ENCODE measurements at places on chromosomes 7 and 10.

- peak; percentile 86 for DNase-seq
Measured at GRCh38 chr7:56074371-56074791, 10.3 kb downstream of the SUMF2 start.

GRCh38 chr10:132039371-132039770 lies 26.4 kb upstream of the JAKMIP3 start:
- no peak for DNase-seq

DNA sequence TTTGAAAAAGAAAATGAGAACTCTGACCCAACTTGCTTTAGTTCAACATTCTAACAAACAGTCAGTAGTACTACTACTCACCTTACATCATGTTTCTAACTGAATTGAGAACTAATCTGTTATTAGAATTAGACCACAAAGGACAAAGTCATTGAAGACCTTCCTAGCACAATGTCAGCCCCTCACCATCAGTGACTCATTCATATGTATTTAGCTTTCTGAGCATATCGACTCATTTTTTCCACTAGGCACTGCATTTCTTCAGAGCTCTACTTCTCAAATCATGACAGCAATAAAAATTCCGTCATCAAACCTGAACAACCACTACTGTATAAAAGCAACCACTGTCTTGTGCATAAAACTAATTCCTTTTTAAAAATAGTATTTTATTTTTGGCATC lies 4.4 kb upstream of the LRRN3 start:
- DNase-seq = no peak

DNA sequence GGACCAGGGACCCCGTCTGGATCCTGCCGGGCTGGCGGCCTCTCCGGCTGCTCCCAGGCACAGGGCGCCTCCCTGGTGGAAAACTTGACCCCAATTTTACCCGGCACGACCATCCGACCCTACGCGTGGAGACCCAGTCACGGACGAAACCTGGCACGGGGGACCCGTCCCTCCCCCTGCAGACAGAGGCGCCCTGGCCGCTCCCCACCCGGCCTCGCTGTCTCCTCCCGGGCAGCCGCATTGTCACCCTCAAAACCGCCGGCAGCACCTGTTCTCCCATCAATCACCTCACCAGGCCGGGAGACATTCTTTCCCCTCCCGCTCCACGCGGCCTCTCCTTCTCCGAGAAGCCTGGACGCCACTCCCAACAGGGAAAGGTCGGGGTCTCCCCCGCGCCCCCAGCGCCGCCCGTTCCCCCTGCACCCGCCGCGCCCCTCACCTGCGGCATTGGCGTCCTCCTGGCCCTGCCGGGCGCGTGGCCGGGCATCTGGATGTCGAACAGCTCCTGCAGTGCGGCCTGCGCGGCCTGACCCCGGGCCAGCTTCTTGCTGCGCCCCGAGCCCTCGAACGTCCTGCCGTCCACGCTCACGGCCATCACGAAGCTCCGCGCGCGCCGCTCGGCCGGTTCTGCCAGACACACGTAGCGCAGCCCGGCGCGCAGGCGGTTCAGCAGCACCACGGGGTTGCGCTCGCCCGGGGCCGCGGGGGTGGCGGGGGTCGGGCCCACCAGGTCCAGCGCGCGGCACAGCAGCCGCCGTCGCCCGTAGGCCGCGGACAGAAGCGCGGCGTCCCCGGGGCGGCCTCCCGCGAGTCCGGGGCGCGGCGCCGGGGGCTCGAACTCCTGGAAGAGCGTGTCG lies 306.6 kb downstream of the WDR37 start:
- DNase-seq = no peak

DNA sequence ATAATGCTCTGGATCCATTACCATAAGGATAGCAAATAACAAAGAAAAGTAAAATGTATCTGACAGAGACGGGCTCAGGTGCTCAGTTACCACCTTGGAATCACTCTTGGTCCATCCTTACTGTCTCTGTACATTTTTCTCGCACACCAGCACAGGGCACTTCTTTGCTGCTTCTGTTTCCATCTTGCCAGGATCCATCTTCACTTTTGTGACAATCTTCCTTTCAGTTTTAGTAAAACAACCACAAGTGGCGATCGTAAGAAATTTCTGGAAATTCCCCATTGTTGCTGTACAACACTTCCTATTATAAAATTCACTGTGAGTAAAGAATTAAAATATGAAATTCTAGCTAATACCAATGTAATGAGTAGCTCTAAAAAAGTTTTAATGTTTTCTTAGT lies 695.5 kb downstream of the GRM8 start:
- DNase-seq = no peak

DNA sequence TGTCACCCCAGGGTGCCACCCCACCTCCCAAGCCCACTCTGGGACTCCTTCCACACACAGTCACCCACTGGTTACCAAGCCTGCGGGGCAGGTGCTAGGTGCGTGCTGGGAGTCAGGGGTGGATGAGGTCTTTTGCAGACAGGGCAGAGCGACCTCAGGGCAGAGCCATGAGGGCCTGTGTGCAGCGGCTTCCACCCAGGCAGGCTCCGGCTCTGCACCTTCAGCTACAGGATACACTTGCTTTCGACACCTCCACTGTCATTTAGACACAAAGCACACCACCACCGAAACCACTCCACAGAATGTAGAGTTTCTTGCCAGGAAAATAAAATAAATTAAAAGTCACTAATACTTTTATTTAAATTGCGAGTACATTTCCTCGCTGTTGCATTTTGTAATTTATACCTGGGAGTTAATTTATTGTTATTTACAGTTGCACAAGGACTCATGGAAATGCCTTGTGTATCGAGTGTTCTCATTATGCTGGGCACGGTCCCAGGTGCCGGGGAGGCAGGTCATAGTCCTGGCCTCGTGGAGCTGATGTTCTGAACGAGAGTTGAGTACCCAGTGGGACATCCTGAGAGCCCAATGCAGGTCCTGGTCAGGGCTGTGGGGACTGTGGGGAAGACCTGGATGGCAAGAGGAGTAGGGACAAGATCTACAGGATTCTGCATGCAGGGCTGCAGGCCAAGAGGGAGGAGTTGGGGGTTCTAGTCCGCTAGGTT lies 127.8 kb downstream of the CUX1 start:
- DNase-seq = no peak

DNA sequence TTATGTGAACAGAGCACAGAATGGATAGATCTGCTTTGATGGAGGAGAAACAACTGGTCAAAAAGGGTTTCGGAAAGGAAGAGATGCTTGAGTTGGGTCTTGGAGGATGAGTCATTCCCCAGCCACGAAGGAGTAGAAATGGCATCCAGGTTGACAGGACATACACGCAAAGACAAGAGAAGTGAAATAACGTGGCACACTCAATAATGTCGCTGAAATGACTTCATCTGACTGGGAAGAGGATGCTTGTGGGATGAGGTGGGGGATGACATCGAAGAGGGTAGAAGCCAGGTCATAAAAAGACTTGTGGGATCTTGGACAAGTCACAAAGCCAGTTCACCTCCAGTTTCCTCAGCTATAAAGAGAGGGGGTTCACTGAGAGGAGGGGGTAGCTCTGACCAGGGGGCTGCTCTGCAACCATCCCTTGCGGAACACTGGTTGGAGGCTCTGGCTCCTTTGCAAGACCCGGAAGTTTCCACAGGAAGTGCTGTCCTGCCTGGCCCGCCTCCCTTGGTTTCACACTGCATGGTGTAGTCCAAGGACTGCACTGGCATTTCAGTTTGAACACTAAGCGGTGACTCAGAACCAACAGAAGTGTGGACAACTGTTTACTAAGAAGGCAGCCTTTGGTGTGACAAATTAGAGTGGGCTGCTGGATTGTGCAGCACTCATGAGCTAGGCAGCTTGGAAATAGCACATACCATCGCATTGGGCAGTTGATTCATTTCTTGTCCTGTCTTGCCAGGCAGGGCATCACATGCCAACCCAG lies 189.9 kb upstream of the ADO start:
- no peak for DNase-seq

DNA sequence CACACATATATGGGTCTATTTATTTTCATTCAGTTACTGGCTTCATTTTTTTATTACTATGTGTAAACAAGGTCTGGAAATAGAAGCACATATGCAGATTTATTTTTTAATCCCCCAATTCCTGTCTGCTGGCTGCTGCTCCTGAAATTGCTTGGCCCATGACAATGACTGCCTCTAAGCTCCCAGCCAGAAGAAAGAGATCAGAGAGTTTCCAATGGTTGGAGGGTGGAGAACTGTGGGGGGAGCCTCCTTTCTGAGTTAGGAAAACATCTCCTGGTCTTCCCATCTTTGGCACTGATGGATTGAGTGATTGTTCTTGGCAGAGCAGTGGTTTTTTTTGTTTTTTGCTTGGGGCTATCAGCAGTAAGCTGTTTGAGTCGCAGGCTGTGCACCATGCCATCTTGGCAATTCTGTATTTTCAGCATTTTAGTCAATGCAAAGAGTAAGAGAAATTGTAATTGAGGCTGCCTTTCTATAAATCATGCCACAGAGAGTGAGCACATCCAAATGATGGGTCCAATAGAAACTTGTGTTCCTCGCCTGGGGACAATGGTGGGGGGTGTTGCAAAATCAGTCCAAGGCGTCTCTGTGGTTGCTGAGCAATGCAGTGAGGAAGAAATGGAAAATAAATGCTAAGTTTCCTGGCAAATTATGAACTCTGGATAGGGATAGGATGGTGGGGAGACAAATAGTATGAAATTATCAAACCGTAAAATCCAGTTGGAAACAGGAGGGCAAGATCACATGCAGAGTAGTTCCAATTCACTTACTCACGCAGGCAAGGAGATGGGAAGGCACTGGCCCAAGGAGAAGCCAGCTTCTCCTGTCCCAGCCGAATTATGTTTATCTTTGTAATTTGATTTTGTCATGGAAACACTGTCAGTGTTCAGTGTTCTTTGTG lies 382.4 kb downstream of the SORCS3 start:
- no peak for DNase-seq

DNA sequence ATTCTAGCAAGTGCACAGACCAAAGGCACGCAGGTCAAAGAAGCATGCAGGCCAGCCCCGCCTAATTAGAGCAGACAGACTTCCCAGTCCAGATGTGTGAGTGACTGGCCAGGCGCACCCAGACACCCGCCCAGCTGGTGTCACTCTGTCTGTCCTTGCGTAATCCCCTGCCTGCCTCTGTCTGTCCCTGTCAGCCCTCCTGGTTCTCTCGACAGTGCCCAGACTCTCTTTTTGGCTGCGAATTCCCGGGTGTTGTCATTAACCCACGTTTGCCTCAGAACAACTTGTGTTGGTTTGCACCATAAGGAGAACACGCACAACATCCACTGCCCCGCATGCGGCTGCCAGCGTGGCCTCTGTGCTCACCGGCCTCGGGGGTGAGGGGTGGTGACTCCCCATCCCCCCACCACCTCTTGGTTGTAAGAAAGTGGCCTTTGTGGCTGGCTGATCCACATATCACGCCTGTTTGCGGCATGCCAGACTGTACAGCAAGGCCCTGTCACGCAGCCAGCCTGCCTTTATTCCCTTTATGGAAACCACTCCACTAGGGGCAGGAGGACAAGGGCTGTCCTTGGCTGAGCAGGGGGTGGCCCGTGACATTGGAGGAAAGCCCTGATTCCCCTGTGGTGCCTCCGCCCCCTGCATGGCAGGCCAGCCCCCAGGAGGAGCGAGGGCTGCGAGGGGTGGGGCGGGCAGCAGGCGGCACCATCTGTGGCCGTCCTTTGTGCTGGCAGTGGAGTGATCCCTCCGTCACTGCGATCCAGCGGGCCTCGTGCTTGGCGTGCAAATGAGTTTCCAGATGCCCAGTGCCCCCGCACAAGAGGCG lies 72.8 kb upstream of the PPIF start:
- no peak for DNase-seq

GRCh38 chr10:14543046-14543903 lies 212.6 kb upstream of the FRMD4A start:
- no peak for DNase-seq

DNA sequence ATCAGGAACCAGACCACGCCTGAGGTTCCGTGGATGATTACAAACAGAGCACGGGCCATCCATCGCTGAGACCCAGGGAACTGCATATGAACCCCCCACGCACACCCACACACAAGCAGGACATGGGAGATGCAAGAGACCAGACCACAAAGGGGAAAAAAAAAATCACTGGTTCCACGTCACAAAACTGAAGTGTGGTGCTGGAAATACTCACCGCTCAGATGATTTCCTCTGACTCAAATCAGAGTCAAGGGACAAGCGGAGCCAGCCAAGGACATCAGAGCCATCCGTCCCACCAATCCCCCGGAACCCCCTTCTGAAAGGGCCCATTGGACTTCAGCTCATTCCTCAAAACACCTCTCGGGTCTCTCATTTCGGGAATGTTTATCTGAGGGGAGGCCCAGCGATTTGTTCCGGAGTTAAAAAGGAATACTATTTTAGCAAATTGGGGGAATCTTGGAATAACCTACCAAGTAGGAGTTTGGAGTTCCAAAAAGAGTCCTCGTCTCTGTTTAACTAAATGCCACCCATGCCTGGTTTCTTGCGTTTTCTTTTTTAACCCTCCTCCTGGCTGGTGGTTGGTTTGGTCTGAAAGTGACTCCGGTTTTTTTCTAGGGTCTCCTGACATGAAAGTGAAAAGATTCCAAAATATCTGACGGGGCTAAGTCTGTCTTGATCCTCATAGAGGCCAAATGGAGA lies 15.0 kb downstream of the SNX8 start:
- no peak for DNase-seq

GRCh38 chr10:35274498-35275060 lies 61.7 kb upstream of the CCNY start:
- DNase-seq = no peak

DNA sequence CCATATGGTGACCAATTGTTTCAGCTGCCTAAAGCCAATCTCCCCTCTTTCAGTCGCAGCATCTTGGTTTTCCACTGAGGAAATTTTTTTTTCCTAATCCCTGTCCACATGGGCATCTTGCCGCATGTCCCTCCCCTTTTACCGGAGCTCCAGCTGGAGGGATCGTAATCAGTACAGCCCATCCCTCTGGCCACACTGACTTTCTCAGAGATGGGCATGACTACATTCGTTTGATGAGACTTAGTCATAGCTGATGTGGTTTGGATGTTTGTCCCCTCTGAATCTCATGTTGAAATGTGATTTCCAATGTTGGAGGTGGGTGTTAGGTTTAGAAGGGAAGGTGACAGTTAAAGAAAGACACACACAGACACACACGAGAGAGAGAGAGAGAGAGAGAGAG lies 186.8 kb upstream of the CXCL12 start:
- DNase-seq = no peak

- DNase-seq = no peak
Measured at GRCh38 chr7:37414352-37414983, 34.2 kb downstream of the ELMO1 start.

GRCh38 chr7:12601302-12601869 lies 30.9 kb downstream of the SCIN start:
- DNase-seq = no peak

DNA sequence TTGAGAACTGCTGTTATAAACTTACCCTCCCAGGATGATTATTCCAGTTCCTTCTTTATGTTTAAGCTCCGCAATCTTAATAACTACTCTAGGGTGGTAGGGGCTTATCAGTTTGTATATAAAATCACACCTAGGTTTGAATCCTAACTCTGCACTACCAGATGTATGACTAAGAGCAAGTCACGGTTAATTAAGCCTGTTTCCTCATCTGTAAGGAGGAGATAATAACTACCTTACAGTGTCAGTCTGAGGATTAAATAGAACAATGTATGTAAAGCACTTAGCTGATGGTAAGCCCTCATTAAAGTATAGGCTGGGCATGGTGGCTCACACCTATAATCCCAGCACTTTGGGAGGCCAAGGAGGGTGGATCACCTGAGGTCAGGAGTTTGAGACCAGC lies 9.2 kb downstream of the DNA2 start:
- DNase-seq = no peak

GRCh38 chr7:102291056-102291915 lies 4.6 kb downstream of the SH2B2 start:
- peak; percentile 11 for DNase-seq

Data from NCI-H226 (cell line).